ENCODE measurements at places on chromosomes 12 and 14. TPM values are rescaled to one million over a fixed set of nuclear protein-coding genes. Genes with fewer than 3 reads are reported as not detected.

GRCh38 chr14:67457782-67458181 is 30.7 kb downstream of the TMEM229B start:
- H3K36me3 ChIP-seq = no peaks in the 10 kb centered on the region
- peak; percentile 34 for DNase-seq
- H3K27me3 ChIP-seq = peaks cover 4% of the 10 kb centered on the region

- no peak within 1 kb of the TSS for H3K27ac ChIP-seq
- peak within 1 kb of the TSS; percentile 93 for H3K4me3 ChIP-seq
- H3K4me1 ChIP-seq = peaks cover 24% of the 10 kb centered on the region
- no peaks in the 10 kb centered on the region for H3K27me3 ChIP-seq
Observed at GRCh38 chr12:58920102-58920960, at the start of gene LRIG3. LRIG3 (minus strand) TSS chr12:58920504; CDS start chr12:58920235, 269 bp downstream.

- H3K4me3 ChIP-seq = no peak overlapping the region
- no peak overlapping the region for H3K27ac ChIP-seq
- H3K4me1 ChIP-seq = no peaks in the 10 kb centered on the region
- no peaks in the 10 kb centered on the region for H3K27me3 ChIP-seq
- no peak for DNase-seq
Observed at GRCh38 chr14:94538070-94538740, 23.0 kb upstream of the SERPINA4 start.

- H3K27me3 ChIP-seq = peaks cover 3% of the 10 kb centered on the region
- no peak overlapping the region for H3K4me3 ChIP-seq
- no peaks in the 10 kb centered on the region for H3K4me1 ChIP-seq
Observed at GRCh38 chr12:19771858-19772257, 332.6 kb downstream of the AEBP2 start.

- no peak for DNase-seq
- H3K4me1 ChIP-seq = no peaks in the 10 kb centered on the region
- H3K4me3 ChIP-seq = no peak overlapping the region
- peaks cover 2% of the 10 kb centered on the region for H3K27me3 ChIP-seq
Observed at GRCh38 chr14:23447361-23448350, 12.2 kb upstream of the MYH7 start.

DNA sequence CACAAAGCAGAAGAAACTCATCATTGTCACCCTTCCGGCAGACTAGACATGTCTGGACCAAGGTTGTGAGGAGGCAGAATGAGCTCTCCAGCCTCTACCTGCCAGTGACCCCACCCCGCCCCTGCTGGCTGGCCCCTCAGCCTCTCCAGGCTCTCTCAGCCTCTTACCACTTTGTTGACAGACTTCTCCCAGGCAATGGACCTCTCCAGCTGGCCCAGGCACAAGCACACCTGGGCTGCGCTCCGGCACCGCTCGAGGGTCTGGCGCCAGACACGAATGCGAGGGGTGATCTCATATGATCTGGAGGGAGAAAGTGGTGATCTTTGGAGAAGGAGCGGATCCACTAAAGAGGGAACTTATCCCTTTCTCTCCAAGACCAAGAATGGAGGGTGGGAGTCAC is 30.3 kb downstream of the BAZ2A start:
- no peak for DNase-seq
- H3K4me1 ChIP-seq = peaks cover 5% of the 10 kb centered on the region
- no peak overlapping the region for H3K4me3 ChIP-seq
- H3K36me3 ChIP-seq = no peaks in the 10 kb centered on the region
- H3K27ac ChIP-seq = no peak overlapping the region

GRCh38 chr12:25126101-25126500 is 68.9 kb downstream of the DNAI7 start:
- H3K27ac ChIP-seq = no peak overlapping the region
- H3K4me1 ChIP-seq = no peaks in the 10 kb centered on the region
- no peaks in the 10 kb centered on the region for H3K27me3 ChIP-seq
- no peak overlapping the region for H3K4me3 ChIP-seq
- no peak for DNase-seq

The PRB2 gene
- total RNA-seq = not detected

The HOXC6 gene
- total RNA-seq = 0.32 TPM

The C12orf60 gene
- 0.88 TPM for total RNA-seq

The KRT83 gene
- total RNA-seq = not detected

The MSI1 gene
- 229 TPM for total RNA-seq

Measured in glutamatergic neuron (in vitro differentiated cells).